ENCODE measurements at places on chromosomes 16 and 17.

DNA sequence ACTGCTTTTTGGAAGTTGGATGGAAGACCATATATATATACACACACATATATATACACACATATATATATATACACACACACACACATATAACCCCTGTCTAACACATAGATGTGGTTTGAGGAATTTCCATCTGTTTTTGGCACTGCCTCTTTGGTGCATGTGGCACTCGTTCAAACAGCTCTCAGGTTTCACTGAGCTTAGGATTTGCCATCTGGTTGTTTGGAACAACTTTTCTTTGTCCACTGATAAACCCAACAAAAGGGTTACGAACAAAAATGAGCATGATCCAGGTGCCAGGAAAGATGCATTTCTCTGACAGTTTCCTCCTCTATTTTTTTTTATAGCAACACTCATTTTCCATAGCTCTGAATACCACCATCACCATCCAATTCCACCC is 14.6 kb upstream of the KCNJ16 start:
- DNase-seq: no peak

DNA sequence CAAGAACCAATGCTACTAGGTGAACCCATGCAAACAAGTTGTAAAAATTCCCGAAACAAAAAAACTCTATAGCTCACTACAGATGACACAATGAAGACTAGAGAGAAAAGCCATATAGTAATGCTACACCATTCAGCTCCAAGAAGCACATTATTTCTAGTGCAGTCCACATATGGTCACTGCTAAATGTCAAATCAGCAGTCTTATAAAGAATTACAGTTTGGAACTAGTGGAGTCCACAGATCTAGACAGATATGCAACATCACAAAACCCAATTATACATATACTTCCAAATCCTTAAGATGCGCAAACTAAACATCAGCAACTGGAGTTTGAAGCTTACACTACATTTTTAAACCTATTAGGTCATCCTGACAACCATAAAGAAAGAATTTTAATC is 33.5 kb downstream of the GPATCH8 start:
- DNase-seq: no peak

DNA sequence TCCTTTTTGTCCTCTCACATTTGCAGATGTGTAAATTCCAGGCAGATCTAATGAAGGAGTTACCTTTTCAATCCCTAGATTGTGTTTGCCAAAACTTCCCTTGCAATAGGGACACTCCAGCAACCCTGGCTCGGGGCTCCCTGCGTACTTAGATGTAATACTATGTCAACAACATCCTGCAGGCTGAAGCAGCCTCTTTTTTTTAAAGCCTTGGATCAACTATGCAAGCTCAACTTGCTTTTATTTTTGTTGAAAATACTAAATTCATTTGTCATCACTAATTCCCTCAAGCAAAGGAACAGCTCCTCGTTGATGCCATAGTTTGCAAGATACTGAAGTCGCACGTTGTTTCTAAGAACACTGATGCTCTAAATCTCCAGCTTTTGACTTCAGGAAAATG is 59.1 kb downstream of the GRIN2A start:
- DNase-seq: no peak

- no peak for DNase-seq
Measured at GRCh38 chr16:65181071-65181561, 59.3 kb upstream of the CDH11 start.

GRCh38 chr16:35794896-35795295 is 2335.5 kb downstream of the TP53TG3F start:
- no peak for DNase-seq

DNA sequence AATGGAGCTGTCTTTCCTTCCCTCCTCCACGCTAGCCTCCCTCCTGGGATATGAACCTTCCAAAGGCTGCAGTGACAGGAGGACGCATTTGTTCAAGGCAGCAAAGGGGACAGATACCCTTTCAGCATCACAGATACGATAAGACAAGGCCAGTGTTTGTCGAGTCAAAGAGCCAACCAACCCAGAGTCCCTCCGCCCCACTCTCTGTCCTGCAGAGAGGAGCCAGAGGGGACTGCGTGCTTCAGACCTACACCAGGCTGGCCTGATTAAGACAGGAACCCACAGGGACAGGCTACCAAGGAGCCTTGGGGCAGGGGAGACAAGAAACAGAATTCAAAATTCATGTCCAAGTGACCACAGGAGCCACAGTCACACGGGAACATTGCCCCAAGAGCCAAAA is 72.6 kb upstream of the CDH5 start:
- DNase-seq: no peak

DNA sequence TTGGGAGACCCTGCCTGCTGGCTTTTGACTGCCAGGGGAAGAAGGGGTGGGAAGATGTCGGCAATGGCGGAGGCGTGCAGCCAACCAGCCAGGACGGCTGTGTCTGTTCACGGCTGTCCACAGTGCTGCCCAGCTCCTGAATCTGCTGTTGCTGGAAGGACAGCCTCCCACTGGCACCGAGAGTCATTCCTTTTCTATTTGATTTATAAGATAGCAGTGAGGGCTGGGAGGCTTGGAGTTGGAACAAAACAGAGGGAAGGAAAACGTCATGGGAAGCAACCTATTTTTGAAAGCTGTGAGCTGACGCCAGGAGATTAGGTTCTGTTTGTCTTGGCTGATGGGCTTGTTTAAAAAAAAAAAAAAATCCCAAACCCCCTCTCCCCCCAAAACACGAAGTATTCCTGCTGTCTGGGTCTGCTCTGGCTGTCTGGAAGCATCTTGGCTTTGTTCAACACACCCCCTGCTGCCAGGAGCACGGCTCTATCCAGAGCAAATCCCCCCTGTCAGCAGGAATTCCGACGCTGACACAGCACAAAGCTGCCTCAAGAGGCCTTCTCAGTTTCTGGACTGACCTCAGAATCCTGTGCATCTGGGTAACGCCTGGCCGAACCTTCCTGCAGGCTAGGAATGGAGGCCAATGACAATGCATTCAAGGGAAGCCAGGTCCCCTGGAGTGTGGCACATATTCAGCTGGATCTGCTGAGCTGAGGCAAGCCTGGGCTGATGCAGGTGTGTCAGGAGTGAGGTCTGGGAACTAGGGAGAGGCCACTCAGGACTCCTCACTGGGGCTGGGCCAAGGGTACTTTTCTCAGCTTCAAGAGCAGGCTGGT is 41.0 kb upstream of the SREBF1 start:
- no peak for DNase-seq

DNA sequence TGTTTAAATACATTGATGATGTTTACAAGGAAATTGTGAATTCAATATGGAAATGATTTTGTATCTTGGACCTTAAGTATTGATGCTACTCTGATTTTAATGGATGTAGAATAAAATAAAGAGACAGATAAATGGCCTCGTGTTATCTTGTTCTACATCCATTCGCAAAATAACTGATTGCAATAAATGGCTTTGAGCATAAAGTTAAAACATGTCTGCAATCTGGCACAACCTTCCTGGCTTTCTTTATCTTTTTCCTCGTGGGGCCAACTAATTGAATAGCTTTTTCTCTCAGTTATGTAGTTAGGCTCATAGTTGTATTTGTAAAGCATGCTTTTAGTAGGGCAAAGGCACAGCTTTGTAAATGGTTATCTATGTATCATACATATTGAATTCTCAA is 691.4 kb downstream of the CDH8 start:
- no peak for DNase-seq

GRCh38 chr17:34051046-34051445 is 204.0 kb upstream of the CCL2 start:
- DNase-seq: no peak

GRCh38 chr16:24288516-24288915 is 32.4 kb downstream of the CACNG3 start:
- DNase-seq: no peak

- DNase-seq: no peak
Measured at GRCh38 chr17:55898195-55898594, 147.3 kb downstream of the PCTP start.

GRCh38 chr17:49402706-49403105 is 12.0 kb downstream of the PHB1 start:
- DNase-seq: no peak

- DNase-seq: no peak
Measured at GRCh38 chr17:57699751-57700219, 45.3 kb downstream of the CCDC182 start.

- DNase-seq: no peak
Measured at GRCh38 chr16:54805648-54806047, 125.0 kb upstream of the IRX5 start.

DNA sequence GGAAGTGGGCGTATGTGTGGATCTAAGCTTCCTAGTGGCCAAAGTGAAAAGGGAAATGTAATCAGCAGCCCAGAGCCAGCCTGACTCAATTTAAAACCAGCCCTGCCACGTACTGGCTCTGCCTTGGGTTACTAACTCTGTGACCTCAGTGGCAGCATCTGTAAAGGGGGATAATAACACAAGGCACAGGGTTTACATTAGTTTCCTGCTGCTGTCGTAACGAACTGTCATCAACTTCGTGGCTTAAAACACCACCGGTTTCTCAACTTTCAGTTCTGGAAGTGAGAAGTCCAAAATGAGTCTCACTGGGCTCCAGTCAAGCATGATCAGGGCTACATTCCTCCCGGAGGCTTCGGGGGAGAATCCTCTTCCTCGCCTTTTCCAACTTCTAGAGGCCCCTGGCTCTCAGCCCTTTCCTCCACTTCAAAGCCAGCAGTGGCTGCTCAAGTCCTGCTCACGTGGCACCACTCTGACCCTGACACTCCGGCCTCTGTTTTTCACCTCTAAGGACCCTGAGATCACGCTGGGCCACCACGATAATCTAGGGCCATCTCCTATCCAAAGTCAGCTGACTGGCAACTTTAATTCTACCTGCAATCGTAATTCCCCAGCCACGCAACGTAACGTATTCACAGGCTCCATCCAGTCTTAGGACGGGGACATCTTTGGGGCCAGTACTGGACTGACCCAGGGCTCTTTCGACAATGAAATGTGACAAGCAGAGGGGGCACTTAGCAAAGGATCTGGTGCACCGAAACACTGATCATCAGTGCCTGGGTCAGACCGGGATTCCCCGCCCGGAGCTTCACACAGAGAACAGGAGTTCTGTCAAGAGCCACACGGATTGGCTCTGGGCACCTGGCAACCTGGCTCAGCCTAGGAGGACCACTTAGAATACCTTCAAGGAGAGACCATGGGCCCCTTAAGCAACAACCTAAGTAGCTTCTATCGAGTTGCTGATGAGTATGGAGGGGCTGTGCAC is 14.5 kb downstream of the TMC6 start:
- no peak for DNase-seq

GRCh38 chr17:17304521-17304985 is 1.4 kb downstream of the NT5M start:
- no peak for DNase-seq

DNA sequence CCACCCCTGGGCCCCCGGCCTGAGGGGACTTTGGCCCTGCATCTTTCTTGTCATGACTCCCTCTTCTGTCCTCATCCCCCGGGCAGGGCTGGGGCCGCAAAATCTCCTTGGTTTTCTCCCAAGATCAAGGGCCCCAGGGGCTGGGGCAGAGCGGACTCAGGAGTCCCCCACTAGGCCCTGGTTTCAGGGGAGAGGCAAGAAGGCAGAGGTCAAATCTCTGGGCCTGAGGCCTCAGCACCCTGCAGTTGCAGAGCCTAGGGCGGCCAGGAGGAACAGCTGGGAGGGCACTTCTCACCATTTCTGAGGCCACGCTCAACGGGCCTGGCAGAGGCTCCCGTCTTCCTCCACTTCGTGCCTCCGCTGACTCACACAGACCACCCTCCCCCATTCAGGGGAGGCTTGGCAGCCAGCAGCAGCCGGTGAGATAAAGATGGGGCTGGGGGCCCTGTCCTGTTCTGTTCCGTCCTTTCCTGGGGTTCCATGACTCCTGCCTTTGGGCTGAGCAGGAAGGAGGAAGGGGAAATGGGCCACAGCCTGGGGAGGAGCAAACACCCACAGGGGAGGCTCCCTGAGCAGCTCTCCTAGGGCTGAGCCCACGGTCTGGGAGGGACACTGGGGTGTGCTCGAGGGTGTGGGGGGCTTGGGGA is 12.4 kb downstream of the ZSCAN10 start:
- no peak for DNase-seq

GRCh38 chr17:66240630-66241029 is 11.4 kb upstream of the APOH start:
- DNase-seq: no peak

DNA sequence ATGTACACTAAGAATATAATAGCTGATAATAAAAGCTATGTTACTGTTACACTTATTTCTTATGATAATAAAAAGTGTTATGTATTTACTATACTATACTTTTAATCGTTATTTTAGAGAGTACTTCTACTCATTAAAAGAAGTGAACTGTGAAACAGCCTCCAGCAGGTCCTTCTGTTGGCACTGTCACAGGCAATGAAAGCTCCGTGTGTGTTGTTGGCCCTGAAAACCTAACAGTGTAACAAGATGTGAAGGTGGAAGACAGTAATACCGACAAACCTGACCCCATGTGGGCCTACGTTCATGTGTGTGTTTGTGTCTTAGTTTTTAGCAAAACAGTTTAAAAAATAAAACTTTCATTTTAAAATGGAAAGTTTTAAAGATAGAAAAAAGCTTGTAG is 91.8 kb downstream of the STH start:
- DNase-seq: no peak

- DNase-seq: no peak
Measured at GRCh38 chr17:49755663-49756283, 8.2 kb downstream of the FAM117A start.

GRCh38 chr16:22970209-22970865 is 156.4 kb downstream of the HS3ST2 start:
- no peak for DNase-seq

- no peak for DNase-seq
Measured at GRCh38 chr17:32689348-32689747, 187.6 kb downstream of the MYO1D start.

- DNase-seq: no peak
Measured at GRCh38 chr17:74601944-74602572, 10.0 kb upstream of the CD300LD start.

GRCh38 chr17:43094129-43094835 is 30.9 kb downstream of the BRCA1 start:
- no peak for DNase-seq

- DNase-seq: no peak
Measured at GRCh38 chr16:72876221-72876620, 171.7 kb downstream of the ZFHX3 start.

DNA sequence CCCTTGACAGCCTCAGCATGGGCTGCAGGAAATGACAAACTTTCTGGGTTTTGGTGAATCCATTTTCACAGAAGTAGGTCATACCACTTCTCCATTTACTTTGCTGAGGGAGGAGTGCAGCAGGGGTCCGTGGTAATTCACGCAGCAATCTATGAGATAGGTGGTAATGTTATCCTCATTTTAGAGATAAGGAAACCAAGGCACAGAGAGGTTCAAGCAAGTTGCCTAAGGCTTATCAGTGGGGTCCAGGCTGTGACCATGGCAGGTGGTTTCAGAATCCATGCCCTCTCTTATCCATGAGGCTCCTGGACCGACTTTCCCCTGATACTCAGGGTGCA is 12.6 kb downstream of the TBX4 start:
- no peak for DNase-seq

GRCh38 chr16:88974080-88974915 is 2.7 kb downstream of the CBFA2T3 start:
- no peak for DNase-seq

- peak; percentile 45 for DNase-seq
Measured at GRCh38 chr17:16215002-16215272, 397 bp downstream of the NCOR1 start.
